T1000 (cell line): ENCODE measurements at places on chromosomes 1 and 21.

- no peak for DNase-seq
Observed at GRCh38 chr1:31763671-31764311, 349 bp downstream of the ADGRB2 start.

GRCh38 chr1:84735483-84735882, 45.2 kb upstream of the SSX2IP start:
- DNase-seq = no peak

- no peak for DNase-seq
Observed at GRCh38 chr1:34178072-34178471, 1.4 kb downstream of the C1orf94 start.

GRCh38 chr1:168535536-168535935, 8.3 kb downstream of the XCL2 start:
- no peak for DNase-seq

GRCh38 chr1:182662956-182663355, 21.4 kb downstream of the RGS8 start:
- no peak for DNase-seq
